T-cell (primary cell): ENCODE measurements at places on chromosomes 7 and 10. TPM values are rescaled to one million over a fixed set of nuclear protein-coding genes. Genes with fewer than 3 reads are reported as not detected.

Gene ANKRD26
- 13.0 TPM for total RNA-seq

Gene ENTPD1
- total RNA-seq, result 2.3 TPM

Gene CPED1
- not detected for total RNA-seq

Gene EXOC4
- 105 TPM for total RNA-seq

Gene AFAP1L2
- total RNA-seq, result 1.2 TPM

Gene ANXA8L1
- not detected for total RNA-seq

Gene SH2D4B
- 0.26 TPM for total RNA-seq

Gene TMEM270
- not detected for total RNA-seq

GRCh38 chr10:79005126-79005810 lies 63.5 kb upstream of the ZMIZ1 start:
- no peak for DNase-seq

DNA sequence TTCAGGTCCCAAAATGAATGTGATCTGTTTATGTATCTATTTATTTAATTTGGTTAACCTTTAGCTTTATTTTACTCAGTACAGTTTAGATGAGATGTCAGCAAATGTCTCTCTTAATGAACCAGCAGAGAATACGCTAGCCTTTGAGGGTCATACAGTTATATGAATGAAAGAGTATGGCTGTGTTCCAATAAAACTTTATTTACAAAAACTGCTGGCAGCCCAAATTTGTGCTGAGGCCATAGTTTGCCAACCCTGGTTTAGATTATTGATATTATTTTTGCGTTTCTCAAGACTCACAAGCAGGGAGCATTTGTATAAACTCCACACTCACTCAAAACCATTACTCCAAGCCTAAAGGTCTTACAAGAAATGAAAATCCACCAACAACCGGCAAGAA lies 323.4 kb upstream of the NRP1 start:
- DNase-seq, result no peak

GRCh38 chr10:76089556-76090180 lies 658.2 kb downstream of the LRMDA start:
- no peak for DNase-seq

GRCh38 chr7:149714081-149714909 lies 59.1 kb downstream of the ZNF467 start:
- DNase-seq, result peak; percentile 81

- DNase-seq, result no peak
Measured at GRCh38 chr10:113415246-113415645, 137.6 kb upstream of the HABP2 start.

DNA sequence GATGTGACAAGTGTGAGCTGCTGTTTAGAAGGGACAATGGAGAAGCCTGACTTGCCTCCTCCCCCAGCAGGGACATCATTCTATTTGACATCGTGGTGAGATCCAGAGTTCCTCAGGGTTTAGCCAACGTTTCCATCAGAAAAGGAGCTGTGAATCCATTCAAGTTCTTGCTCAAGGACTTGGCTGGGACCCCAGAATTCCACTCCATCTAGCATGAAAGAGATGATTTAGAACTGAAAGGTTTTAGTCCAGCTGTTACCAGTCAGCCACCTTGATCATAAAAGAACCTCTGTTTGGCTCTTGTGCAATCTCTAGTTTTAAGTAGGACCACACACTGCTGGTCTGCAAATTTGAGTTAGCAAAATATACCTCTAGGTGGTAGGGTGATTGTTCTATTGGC lies 337.6 kb downstream of the FRMD4A start:
- DNase-seq, result no peak

GRCh38 chr10:95660283-95660682 lies 3.8 kb upstream of the ALDH18A1 start:
- DNase-seq, result no peak

GRCh38 chr10:116209781-116210180 lies 63.2 kb downstream of the GFRA1 start:
- no peak for DNase-seq

DNA sequence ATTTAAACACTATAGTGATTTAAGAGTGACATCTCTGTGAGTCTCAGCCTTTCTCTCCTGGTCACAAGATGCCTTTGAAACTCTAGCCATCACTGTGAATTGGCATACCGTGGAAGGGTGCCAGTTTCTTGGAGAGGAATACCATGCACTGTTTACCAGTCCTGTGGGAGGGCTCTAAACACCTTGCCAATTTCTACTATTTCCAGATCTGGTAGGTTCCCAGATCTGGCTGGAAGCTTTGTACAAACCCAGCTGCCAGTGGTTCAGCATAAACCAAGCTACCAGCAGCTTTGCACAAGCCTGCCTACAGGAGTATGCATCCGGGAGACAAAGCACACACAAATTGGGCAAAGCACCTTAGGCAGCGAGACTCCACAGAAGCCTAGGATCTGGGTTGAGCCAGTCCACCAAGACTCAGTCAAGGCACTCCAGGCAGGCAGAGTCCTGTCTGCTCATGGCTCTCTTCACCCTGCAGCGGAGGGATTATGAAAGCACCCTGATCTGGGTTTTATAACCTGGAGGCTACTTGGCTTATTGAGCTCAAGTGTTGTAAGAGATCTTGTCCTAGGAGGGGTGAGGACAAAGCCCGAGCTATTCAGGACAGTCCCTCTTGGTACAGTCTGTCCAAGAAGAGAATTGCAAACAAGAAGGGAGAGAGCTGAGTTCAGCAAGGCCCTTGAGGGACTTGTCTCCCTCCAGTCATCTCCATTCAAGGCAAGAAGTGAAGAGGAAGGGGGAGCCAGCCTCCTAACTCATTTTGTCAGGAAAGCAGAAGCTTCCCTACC lies 23.6 kb downstream of the MCM10 start:
- DNase-seq, result no peak

- DNase-seq, result no peak
Measured at GRCh38 chr7:139699640-139700504, 77.9 kb downstream of the HIPK2 start.

GRCh38 chr10:27659786-27660185 lies 85.8 kb downstream of the MKX start:
- no peak for DNase-seq

DNA sequence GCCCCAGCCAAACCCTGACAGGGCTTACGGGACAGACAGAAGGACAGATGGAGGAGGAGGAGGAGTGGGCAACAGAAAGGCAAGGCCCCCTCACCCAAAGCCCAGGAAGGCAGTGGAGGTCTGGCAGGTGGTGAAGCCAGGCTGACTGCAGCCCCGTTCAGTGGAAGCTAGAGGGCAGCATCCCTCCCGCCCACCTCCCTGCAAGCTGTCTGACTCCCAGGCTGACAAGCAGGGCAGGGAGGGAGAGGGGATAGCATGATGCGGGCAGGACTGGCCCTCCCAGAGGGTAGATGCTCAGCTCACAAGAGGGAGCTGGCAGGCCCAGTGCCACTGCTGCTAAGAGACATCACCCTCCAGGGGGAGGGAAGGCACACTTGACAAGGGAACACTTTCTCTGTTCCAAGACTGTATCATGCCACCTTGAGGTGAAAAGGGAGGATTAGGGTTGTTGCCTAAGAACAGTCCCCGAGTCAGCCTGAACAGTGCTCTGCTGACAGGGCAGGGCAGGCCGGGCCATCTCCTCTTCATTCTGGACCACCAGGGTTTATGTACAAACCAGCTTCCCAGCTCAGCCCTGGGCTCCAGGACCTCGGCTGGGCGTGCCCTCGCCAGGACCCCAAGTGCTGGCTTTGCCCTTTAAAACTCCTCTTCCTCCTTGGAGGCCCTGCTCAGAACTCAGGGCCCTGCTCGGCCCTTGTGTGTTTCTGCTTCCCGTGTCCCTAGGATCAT lies 61.8 kb downstream of the RASGEF1A start:
- peak; percentile 27 for DNase-seq

DNA sequence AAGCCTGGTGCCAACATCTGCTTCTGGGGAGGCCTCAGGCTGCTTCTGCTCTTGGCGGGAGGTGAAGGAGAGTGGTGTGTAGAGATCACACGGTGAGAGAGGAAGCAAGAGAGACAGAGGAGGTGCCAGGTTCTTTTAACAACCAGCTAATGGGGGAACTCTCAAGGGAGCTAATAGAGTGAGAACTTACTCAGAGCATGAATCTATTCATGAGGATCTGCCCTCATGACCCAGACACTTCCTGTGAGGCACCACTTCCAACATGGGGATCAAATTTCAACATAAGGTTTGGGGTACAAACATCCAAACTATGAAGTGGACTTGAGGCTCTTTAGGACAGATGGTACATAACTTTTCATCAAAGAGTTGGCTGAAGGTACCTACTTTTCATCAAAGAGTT lies 5.1 kb upstream of the ZNF32 start:
- no peak for DNase-seq

DNA sequence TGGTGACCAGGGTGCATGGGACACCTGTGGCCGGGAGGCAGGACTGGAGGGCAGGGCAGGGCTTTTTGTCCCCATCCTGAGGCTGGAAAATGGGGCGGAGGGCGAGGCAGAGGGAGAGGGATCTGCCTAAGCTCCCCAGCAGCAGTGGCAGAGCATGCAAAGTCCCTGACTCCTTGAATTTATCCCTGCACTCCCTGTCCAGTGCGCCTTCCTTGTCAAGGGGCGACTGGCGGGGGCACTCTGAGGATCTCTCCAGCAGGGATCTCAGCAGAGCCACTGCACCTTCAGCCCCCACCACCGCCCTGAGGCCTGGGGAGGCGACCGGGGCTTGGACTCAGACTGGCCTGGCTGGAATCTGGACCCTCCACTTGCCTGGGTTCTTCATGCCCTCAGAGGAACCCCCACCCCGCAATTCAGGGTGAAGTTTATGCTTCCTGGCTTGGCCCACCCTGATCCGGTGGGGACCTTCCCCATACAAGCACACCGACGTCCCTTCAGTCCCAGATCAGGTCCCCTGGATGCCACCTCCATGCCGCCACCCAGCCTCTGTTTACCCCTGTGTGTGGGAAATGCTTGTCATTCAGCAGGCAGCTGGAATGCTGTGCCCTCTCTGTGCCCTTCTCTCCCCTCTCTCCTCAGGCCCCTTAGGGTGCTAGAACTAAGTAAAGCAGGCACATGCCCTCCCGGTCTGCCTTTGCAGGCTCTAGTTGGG lies 46.3 kb downstream of the CDH23 start:
- DNase-seq, result no peak

DNA sequence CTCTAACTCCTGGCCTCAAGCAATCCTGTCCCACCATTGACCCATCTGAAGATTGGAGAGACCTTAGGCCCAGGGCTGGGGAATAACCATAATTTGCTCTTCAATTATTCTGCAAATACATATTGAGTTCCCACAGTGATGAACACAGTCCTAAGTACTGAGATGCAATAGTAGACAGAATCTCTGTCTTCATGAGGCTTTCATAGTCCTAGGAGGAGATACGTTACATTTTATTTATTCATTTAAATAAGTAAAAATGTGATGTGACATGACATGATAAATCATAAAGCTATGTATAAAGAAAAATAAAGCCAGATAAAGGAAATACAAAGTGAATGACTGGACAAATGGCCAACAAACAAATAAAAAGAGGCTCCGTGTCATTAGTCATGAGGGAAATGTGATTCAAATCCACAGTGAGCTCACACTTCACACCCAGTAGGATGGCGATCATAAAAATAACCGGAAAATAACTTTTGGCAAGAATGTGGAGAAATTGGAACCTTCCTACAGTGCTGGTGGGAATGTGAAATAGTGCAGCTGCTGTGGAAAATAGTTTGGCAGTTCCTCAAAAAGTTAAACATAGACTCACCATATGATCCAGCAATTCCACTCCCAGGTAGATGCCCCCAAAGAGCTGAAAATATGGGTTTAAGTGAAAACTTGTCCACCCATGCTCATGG lies 52.1 kb upstream of the JCAD start:
- no peak for DNase-seq

- no peak for DNase-seq
Measured at GRCh38 chr7:100895956-100896731, 456 bp upstream of the ACHE start.

DNA sequence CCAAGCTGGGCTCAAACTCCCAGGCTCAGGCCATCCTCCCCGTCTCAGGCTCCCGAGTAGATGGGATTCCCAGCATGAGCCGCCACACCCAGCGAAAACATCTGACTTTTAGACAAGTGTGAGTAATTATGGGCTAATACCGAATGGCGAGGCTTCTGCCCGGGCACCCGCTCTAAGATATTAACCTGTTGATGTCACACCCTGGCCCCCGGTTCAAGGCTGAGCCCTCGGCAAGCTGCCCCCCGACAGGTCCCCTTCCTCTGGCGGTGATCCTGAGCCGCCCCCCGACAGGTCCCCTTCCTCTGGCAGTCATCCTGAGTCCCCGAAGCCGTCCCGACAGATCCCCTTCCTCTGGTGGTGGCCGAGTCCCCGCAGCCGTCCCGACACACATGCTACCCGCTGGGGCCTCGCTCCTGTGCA lies 5.2 kb downstream of the PSMG3 start:
- DNase-seq, result no peak

GRCh38 chr10:92822964-92823363 lies 25.4 kb upstream of the EXOC6 start:
- DNase-seq, result no peak

DNA sequence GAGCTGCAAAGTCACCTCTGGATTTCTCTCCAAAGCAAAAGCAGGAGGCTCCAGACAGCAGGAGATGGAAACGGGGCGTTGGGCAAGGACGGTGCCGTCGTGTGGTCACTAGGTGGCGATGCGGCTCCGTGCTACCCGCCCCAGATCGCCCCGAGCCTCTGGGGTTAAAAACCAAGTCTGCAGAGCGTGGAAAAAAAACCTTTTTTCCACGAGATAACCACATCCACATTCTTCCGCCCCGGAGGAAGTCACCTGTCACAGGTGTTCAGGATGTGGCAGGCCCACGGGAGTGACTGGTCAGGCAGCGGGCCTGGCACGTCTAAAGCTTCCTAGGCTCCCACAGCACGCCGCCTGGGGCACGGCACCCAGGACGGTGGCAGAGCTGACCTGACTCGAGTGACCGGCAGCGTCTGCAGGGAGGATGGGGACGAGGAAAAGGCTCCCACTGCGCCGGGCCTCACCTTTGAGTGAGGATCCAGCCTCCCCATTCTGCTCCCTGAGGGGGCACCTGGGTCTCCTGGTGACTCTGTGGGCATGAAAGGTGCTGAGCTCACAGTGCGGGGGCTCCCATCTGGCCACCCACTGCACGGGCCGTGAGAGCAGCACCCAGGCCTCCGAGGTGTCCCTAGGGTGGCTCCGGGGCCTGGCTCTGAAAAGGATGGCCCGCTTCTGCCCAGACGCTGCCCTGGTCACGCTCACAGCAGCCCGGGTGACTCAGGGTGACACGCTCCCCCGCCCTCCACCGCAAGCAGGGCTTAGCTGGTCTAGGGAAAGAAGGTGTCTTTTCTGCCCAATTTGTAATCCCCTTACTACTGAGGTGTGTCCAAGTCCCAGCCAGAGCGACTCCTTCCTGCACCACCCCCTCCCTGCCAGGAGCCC lies 71.3 kb upstream of the TNRC18 start:
- DNase-seq, result peak; percentile 70
